ENCODE measurements at places on chromosomes 5 and 9.

GRCh38 chr5:13510616-13511015 lies 433.9 kb downstream of the DNAH5 start:
- DNase-seq, result no peak

GRCh38 chr9:120941046-120941770 lies 14.6 kb upstream of the TRAF1 start:
- no peak for DNase-seq

- DNase-seq, result no peak
Measured at GRCh38 chr9:6215562-6215961, at the start of gene IL33. IL33 (plus strand) TSS chr9:6215807; CDS start chr9:6241695, 25,888 bp downstream.

- DNase-seq, result no peak
Measured at GRCh38 chr9:137694236-137694959, 75.6 kb downstream of the EHMT1 start.

DNA sequence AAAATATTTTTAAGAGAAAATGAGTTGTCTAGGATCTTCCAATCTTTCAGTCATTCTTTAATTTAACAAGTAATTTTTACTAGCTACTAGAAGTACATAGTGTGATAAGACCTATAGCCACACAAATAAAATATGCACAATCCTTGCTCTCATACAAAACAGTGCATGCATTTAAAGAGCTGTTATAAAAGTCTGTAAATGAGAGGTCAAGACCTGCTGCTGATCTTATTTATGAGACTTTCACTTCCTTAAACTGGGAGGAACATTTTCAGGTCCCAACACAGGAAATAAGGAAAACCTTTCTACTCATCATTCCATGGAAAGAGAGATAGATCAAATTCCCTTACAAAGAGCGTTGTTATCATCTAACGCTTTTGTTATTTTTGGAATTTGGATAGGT lies 54.2 kb upstream of the PAM start:
- no peak for DNase-seq

- DNase-seq, result no peak
Measured at GRCh38 chr5:166285361-166285760, 2006.1 kb upstream of the WWC1 start.

GRCh38 chr5:94057217-94057616 lies 315.8 kb upstream of the POU5F2 start:
- DNase-seq, result no peak

DNA sequence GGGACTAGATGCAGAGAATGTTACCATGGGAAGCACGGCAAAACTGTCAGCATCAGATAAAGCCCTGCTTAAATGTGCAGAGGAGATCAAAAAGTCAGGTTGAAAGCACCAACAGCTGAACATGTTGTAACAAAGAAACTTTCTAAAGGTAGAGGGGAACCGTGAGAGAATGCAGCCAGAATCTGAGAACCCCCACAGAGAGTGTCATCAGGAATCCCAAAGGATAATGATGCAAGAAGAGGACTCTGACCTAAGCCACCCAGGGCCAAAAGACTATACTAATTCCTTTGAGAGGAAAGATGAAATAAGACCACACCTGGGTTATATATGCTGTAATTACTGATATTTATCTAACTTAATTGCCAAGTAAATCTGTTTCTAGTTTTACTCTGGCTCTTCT lies 116.6 kb downstream of the PCSK1 start:
- DNase-seq, result no peak

- DNase-seq, result no peak
Measured at GRCh38 chr5:171614511-171614910, 171.1 kb upstream of the SMIM23 start.

GRCh38 chr9:123954518-123955280 lies 24.8 kb upstream of the DENND1A start:
- DNase-seq, result no peak

- no peak for DNase-seq
Measured at GRCh38 chr5:139698490-139699146, 50.5 kb downstream of the CXXC5 start.

DNA sequence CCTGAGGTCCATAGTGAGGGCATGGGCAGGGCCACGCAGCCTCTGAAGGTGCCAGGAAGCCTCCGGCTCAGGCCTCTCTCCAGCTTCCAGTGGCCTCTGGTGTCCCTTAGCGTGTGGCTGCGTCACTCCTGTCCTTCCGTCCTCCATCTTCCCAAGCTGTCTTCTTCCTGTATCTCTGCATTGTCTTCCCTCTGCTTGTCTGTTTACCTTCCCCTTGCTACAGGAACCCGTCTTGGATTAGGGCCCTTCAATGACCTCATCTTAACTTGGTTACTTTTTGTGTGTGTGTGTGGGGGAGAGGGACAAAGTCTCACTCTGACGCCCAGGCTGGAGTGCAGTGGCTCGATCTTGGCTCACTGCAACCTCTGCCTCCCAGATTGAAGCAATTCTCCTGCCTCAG lies 14.4 kb downstream of the ASS1 start:
- DNase-seq, result no peak

GRCh38 chr5:32276173-32276853 lies 36.4 kb downstream of the MTMR12 start:
- DNase-seq, result no peak

DNA sequence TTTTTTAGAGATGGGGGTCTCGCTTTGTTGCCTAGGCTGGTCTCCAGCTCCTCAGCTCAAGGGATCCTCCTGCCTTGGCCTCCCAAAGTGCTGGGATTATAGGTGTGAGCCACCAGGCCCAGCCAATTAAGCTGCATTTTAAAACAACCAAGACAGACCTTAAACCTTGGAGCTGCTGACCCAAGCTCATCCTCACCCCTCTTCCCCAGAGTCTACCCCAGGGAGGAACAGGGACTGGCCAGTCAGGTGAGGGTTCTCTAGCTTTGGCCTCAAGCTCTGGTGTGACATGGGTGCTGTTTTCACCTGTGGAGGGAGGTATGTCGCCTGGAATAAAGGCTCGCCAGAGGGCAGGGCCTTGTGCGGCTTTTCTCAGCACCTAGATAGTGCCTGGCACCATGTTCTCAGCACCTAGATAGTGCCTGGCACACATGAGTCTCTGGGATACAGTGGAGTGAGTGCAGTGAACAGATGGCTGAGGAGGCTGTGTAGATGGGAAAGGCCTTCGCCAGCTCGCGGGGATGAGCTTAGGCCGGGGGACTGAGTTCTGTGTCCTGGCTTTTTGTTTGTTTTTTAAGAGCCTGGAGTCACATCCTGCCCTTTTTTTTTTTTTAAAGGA lies 7.4 kb downstream of the CDK9 start:
- DNase-seq, result no peak

DNA sequence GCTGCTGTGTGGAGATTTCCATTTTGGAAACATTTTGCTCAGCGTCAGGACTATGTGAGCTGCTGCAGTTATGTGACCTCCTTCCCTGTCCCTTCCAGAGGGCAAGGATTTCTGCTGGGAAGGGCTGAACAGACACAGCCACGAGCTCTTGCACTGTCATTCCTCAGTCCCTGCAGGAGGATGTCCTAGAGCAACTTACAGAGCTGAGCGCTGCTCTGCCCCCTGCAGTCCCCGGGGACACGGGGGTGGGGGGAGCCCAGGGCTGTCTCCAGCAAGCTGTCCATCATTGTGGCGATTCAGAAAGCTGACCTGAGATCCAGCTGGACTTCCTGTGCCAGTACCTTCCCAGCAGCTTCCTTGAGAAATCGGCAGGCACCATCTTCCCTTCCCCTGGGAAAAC lies 28.0 kb upstream of the MAP1B start:
- no peak for DNase-seq

DNA sequence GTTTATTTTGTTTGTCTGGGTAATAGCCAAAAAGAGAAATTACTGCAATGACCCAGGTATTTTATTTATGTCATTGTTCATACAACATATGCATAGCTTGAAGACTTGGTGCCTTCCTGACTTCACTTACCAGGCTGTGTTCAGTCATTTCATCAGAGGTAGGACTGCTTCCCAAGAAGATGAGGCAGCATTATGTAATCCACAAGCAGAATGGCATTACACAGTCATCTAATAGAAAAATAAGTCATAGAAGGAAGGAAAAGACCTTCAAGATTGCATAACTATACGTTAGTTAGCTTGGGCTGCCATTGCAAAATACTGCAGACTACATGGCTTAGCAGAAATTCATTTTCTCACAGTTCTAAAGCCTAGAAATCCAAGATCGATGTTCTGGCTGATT lies 167.5 kb downstream of the NMUR2 start:
- DNase-seq, result no peak

DNA sequence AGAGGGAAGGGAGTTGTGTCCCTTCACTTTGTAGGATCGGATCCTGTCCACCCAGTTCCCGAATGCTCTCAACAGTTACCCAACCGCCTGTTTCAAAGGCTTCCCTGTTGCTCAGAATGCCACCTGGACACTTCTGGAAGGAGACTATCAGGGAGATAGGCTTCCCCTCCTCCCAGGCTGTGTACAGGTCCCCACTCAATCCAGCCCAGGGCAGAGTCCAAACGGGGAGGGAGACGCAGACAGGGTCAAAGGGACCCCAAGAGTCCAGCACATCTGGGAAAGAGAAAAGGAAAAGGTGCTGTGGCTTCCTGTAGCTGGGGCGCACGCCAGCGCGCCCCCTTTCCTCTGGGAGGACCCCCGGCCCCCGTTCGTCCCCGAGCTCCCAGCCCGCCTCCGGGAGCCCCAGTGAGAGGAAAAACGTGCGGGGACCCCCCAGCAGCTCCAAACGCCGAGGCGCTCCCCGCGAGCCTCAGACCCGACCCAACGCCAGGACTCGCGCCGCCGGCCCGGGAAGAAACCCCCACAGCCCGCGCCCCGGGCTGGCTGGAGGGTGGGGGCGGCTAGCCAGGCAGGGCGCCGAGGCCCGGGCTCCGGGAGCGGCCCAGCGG lies 640 bp downstream of the SURF4 start:
- no peak for DNase-seq

- no peak for DNase-seq
Measured at GRCh38 chr9:128495804-128496417, 8.6 kb upstream of the GLE1 start.

- DNase-seq, result no peak
Measured at GRCh38 chr5:1732945-1733344, 66.7 kb downstream of the MRPL36 start.

GRCh38 chr5:107875833-107876232 lies 205.1 kb upstream of the EFNA5 start:
- no peak for DNase-seq

GRCh38 chr5:11038772-11039171 lies 277.7 kb upstream of the DAP start:
- DNase-seq, result no peak

- DNase-seq, result no peak
Measured at GRCh38 chr5:135505973-135506372, 29.8 kb downstream of the NEUROG1 start.

DNA sequence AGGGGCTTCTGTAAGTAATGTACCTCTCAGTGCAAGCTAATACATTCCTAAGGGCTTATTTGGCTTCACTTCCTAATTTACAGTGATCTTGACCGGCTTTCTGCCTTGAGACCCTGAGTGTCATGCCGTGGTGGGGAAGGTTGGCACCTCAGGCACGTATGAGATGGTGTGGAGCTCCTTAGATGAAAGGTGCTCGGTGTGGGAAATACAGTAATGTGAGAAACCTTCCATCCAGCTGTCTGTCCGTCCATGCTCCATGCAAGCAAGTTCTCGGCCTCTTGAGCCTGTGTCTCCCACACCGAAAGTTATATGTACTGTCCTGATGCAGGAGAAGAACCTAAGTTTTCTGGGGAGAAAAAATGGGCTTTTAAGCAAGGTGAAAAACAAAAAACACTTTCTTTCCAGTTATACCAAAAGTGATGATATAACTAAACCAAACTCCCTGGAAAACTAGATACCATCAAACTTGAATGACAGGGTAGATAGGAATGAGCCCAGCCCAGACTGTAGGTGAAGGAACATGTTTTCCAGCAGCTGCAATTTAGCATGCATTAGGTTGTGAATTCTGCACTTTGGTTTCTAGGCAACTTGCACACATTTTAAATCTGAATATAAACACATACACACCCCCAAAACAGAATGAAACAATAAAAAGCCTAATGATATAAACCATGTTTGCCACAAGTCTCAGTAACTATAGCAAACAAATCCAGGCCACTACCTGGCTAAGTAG lies 279.6 kb downstream of the FANCC start:
- DNase-seq, result no peak

DNA sequence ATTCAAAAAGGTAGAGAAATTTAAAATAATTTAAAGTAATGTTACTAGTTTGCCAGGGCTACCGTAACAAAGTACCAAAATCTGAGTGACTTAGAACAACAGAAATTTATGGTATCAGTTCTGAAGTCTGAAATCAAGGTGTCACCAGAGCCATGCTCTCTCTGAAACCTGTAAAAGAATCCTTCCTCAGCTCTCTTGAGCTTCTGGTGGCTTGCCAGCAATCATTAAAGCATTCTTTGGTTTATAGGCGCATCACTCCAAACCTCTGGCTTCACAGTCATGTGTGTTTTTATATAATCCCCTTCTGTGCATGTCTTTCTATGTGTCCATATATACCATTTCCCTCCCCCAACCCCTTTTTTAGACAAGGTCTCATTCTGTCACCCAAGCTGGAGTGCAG lies 220.3 kb downstream of the COX7C start:
- no peak for DNase-seq

- no peak for DNase-seq
Measured at GRCh38 chr5:65113771-65114170, 345.0 kb downstream of the CWC27 start.

DNA sequence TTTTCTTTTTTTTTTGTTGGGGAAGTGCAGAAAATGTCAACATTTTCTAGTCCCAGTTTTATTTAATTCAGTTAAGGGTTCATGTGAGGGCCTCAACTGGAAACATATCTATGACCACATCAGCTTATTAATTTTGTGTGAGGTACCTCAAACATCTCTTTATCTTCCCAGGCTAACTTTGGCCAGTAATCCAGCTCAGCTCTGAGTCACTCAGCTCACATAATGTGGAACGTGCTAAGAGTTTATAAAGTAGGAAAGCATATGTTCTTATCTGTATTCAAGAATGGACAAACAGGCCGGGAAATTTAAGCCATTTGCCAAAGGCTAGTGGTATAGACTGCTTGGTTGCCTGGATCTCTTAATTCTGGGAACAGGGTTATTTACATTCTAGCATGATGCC lies 118.4 kb downstream of the INSYN2B start:
- DNase-seq, result peak; percentile 84

GRCh38 chr9:136623842-136624183 lies 38.9 kb upstream of the EGFL7 start:
- no peak for DNase-seq

DNA sequence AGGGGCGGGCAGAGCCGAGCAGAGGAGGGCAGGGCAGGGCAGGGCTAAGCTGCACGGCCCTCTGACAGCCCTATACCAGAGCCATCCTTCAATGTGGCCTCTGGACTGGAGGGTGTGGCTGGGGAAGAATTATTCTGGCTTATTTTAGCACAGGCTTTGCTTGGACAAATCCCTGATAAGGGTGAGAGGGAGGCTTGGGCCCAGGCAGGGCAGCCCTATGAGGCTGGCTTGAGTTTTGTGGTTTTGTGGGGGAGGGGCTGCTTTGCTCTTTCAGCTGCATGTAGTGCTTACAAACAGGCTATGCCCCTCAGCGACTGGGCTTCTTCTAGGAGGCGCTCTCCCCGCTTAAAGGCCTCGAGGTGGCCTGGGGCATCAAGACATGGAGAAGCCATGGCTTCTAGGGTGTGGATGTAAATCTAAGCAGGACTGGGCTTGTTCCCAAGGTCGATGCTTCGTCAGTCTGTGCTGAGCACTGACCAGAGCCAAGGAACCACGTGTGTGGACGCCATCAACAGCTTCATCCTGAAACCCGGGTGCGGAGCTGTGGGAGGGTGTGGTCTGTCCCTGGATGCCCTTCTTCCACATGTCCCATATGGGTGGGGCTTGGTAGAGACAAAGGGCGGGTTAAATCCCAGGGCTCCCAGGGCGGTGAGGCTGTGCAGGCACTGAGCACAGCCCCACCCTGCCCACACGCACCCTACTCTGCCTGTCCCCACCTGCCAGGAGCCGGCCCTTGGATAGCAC lies 45.7 kb upstream of the IPPK start:
- DNase-seq, result no peak

Data from AG09309 (cell line).